ENCODE measurements at places on chromosomes 4 and X.

GRCh38 chr4:55125763-55126541 is 557 bp upstream of the KDR start:
- peak; percentile 71 for DNase-seq

DNA sequence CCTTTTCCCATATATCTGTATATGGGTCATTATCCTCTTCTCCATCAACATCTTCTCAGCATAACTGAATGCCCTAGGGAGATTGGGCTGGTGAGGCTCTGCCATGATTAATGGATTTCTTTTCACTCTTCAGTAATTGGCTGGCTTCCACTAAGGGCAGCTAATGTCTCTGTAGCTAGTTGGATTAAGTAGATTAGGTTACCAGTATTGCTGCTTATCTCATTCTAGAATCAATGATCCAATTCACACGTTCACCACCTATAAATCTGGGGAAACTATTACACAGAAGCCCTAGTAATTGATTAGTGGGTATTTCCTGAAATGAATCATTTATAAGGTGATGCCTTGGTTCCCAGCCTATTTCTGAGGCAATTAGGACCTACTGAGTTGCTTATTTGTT is 94.8 kb downstream of the KDR start:
- no peak for DNase-seq

- DNase-seq = peak; percentile 34
These were observed 63.2 kb upstream of the UGT2B7 start for GRCh38 chr4:69032847-69033638.

GRCh38 chr4:113086172-113086695 is 36.8 kb downstream of the ANK2 start:
- peak; percentile 25 for DNase-seq

DNA sequence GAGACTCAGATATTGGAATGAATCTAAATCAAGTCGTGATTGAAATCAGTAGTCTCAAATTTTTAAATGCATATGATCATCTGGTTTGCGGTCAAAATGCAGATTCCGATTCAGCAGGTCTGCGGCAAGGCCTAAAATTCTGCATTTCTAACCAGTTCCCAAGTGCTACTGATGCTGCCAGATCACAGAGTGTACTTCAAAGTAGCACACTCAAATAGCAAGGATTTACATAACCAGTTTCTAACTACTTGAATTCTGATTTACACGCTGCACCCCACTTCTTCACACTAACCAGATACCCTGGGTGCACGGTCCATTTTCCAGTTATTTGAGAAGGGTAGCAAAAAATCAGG is 752 bp downstream of the MBTPS2 start:
- peak; percentile 19 for DNase-seq

DNA sequence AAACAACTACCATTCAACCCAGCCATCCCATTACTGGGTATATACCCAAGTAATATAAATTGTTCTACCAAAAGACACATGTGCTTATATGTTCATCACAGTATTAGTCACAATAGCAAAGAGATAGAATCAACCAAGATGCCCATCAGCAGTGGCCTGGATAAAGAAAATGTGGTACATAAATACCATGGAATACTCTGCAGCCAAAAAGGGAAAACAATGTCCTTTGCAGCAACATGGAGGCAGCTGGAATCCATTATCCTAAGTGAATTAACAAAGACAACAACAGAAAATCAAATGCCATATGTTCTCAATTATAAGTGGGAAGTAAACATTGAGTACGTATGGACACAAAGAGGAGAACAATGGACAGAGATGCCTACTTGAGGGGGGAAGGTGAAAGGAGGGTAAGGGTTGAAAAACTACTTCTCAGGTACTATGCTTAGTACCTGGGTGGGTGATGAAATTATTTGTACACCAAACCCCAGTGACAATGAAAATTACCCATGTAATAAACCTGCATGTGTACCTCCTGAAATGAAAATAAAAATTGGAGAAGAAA is 632.1 kb upstream of the AADAT start:
- DNase-seq = no peak

GRCh38 chr4:67198727-67199126 is 346.6 kb downstream of the CENPC start:
- DNase-seq = peak; percentile 81

DNA sequence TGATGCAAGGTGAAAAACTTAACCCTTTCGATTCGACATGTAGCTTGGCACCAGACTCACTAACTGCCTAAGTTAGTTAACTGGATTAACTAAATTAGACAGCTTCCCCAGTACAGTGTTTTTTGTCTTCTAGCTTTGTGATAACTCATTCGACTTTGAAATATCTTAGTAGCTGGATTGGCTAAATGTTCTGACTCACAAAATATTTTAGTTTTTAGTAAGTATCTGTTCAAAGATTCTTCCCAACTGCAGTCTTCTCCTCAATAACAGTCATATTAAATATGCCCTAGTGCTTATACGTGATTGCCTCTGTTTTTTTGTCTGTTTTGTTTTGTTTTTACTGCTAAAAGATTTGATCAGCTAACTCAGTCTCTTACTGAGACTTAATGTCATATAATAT is 102.9 kb downstream of the KCNIP4 start:
- DNase-seq = peak; percentile 49

- no peak for DNase-seq
These were observed 68.6 kb downstream of the BMP15 start for GRCh38 chrX:50978920-50979682.

DNA sequence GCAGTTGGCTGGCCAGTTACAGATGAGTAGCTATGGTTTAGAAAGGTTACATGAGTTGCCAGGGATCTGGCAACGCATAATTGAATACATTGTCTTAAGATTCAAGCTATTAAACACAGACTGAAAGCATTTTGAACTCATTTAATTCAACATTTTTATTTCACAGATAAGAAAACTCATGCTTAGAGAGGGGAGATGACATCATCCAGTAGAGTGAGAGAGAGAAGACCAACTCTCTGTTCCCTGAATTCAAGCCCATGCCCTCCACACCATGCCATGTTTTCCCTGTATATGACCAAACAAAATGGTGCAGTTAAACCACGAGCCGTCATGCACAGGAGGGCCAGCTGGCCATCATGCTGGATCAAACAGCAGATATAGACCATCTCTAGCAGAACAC is 22.6 kb downstream of the SNCA start:
- DNase-seq = no peak

DNA sequence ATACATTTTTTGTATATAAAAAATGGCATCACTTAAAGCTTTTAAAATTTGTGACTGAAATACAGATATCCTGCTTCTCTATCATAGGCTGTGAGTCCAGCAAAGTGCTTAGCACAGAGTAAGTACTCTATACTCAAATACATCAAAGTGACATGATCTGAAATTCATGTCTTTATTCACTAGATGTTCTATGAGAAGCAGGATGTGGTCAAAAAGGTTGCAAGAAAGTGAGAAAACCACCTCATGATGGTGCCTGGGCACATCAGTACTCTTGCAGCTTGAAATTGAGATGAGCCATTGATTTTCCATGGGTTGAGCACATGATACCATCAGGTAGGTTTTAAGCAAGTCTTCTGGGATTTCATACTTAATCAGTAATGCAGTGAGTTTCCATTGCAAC is 20.4 kb upstream of the SFRP2 start:
- DNase-seq = no peak

DNA sequence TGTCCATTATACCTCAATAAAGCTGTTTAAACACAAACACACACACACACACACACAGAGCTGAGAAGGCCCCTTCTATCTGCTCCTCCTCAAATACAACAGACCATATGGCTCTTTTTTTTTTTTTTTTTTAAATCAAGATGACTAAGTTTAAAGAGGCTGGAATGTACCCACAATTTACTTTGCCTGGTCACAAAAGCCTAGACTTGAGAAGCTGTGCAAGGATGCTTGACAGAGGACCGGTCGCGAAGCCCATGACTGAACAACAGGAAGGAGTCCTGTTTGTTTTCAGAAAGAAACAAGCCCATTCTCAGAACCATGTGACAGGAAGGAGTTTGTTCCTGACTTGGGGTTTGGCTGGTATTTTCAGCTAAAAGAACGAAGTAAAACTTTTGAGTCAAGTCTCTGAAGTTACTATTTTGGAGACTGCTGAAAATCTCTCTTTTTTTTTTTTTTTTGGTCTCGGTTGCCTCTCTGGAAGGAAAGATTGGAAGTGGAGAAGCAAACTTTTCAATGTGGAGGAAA is 650.9 kb upstream of the TENM3 start:
- peak; percentile 26 for DNase-seq

GRCh38 chrX:49760290-49760890 is 64.6 kb upstream of the PAGE1 start:
- no peak for DNase-seq

GRCh38 chr4:67456577-67457196 is 88.6 kb downstream of the CENPC start:
- no peak for DNase-seq

GRCh38 chr4:145440292-145441007 is 41.2 kb upstream of the SMAD1 start:
- DNase-seq = peak; percentile 50

GRCh38 chr4:108796173-108796572 is 33.3 kb upstream of the ETNPPL start:
- no peak for DNase-seq

All from LHCN-M2 (cell line).